ENCODE measurements at places on chromosomes 5 and 9. TPM values are rescaled to one million over a fixed set of nuclear protein-coding genes. Genes with fewer than 3 reads are reported as not detected.

The ARHGEF37 gene
- total RNA-seq = 2.2 TPM

The PCDHGC5 gene
- 2.1 TPM for total RNA-seq

The PCDHGB5 gene
- 32.0 TPM for total RNA-seq

The PTPRD gene
- total RNA-seq = 19.8 TPM

The SNCAIP gene
- total RNA-seq = 0.78 TPM

The BSPRY gene
- not detected for total RNA-seq

The GARIN3 gene
- not detected for total RNA-seq

The FIBCD1 gene
- 0.62 TPM for total RNA-seq

The TSLP gene
- total RNA-seq = 0.94 TPM

The SLC25A2 gene
- total RNA-seq = not detected

The PCDHA9 gene
- total RNA-seq = 0.05 TPM

The TMEM215 gene
- not detected for total RNA-seq

The SH3RF2 gene
- not detected for total RNA-seq

The SLC36A2 gene
- not detected for total RNA-seq

The MVB12B gene
- 2.3 TPM for total RNA-seq

The IL7R gene
- 0.06 TPM for total RNA-seq

The ADAMTSL1 gene
- total RNA-seq = 20.9 TPM

The POU5F2 gene
- 0.34 TPM for total RNA-seq
